ENCODE measurements at places on chromosomes 3 and 15. TPM values are rescaled to one million over a fixed set of nuclear protein-coding genes. Genes with fewer than 3 reads are reported as not detected.

DNA sequence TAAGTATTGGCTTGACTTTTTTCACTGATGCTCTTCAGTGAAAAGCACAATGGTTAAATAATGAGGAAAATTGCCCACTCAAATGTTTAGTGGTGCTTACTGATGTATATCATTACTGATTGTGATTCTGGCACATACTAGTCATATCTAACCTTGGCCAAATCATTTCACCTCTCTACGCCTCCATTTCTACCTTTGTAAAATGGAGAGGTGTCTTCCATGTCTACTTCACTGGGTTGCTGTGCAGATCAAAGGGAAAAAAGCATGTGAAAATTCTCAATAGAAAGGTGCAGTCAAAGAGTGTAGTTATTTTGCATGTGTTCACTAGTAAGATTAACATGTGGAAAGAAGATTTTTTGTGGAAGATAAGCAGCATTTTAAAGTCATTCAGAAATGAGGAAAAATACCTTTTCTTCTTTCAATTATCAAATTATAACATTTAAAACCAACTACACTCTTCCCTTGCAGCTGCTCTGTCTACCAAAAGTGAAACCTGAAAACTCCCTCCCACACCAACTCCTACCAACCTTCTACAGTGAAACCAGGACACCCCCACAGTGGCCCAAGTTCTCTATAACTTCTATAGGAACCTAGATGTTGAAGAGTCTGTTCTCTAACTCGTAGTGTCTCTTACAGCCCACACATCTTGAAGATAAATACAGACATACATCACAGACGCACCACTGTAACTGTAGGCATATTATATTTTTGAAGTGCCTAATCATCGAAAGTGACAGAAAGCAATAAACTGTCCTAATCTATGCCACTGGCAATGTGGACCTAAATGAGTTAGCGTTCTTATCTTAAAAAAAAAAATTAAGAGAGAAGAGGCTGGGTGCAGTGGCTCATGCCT lies 1.4 kb downstream of the CD200R1 start:
- DNase-seq, result no peak
- no peak overlapping the region for H3K27ac ChIP-seq
- H3K4me3 ChIP-seq, result no peak overlapping the region

The SPTSSB gene
- total RNA-seq, result not detected

- no peaks in the 10 kb centered on the region for H3K36me3 ChIP-seq
- no peak overlapping the region for H3K4me3 ChIP-seq
These were observed 90.0 kb downstream of the GAP43 start for GRCh38 chr3:115713284-115713683.

- no peak overlapping the region for H3K4me3 ChIP-seq
- DNase-seq, result peak; percentile 98
- H3K36me3 ChIP-seq, result no peaks in the 10 kb centered on the region
- H3K27ac ChIP-seq, result peak overlapping the region; percentile 97
- no peaks in the 10 kb centered on the region for H3K27me3 ChIP-seq
These were observed 75.0 kb downstream of the FEM1B start for GRCh38 chr15:68352401-68353062.

The CKMT1A gene
- total RNA-seq, result not detected

DNA sequence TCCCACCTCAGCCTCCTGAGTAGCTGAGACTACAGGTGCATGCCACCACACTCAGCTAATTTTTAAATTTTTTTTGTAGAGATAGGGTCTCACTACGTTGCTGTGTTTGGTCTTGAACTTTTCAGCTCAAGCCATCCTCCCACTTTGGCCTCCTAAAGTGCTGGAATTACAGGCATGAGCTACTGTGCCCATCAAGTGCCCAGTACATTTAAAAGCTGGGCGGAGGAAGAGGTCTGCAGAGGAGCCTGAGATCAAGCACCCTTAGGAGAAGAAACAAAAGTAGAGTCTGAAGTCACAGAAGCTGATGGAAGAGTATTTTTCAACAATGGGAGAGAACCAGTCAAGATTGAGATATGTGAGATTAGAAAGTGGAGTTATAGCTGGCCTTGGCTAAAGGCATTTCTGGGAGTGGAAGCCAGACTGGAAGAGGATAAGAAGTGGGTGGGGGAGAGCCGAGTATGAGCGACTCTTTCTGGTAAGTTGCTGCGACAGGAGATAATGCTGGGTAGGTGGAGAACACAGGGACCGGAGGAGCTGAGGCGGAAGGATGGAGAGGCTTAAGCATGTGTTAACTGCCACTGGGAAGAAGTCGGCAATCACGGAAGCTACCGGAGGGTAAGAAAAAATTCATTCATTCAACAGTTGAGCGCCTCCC lies 782 bp upstream of the IREB2 start:
- H3K4me3 ChIP-seq, result peak overlapping the region; percentile 43
- peaks cover 7% of the 10 kb centered on the region for H3K36me3 ChIP-seq
- peak overlapping the region; percentile 20 for H3K27ac ChIP-seq
- H3K27me3 ChIP-seq, result peaks cover 3% of the 10 kb centered on the region
- H3K4me1 ChIP-seq, result peaks cover 17% of the 10 kb centered on the region

DNA sequence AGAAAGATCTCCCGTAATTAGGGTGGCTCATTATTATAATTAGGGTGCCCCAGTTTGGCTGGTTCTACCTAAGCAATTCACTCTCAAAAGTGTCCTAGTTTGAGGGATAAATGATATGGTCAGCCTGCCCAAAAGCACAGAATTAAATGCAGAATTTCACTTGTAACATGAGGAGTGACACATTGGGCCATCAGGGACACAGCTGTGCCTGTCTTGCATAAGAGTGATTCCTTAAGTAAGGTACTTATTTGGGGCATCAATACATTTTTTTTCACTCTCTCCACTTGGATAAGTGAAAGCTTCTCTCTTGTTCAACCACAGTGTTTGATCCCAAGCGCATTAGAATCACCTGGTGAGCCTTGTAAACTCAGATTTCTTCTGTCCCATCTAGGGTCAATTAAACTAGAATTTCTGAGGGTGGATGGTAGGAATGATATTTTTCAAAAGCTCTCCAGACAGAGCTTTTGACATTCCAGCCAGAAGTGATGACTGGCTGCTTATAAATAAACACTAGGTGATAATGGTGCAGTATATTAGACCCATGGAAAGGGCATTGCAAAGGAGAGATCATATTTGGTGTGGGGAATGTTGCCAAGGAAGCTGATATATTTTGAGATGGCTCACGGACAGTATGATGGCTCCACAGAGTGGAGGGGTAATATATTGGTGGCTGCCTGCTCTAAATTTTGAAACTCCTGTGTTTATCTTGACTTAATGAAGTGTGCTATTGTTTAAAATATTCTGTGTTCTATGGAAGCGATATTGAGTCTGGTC lies 458.1 kb upstream of the RASGRP1 start:
- no peak for DNase-seq
- H3K4me1 ChIP-seq, result peaks cover 4% of the 10 kb centered on the region
- H3K27me3 ChIP-seq, result no peaks in the 10 kb centered on the region
- no peaks in the 10 kb centered on the region for H3K36me3 ChIP-seq
- no peak overlapping the region for H3K4me3 ChIP-seq

GRCh38 chr3:186915806-186916796 lies 14.2 kb upstream of the ST6GAL1 start:
- DNase-seq, result no peak
- H3K4me3 ChIP-seq, result no peak overlapping the region
- no peaks in the 10 kb centered on the region for H3K36me3 ChIP-seq
- H3K27ac ChIP-seq, result no peak overlapping the region
- no peaks in the 10 kb centered on the region for H3K27me3 ChIP-seq
- no peaks in the 10 kb centered on the region for H3K4me1 ChIP-seq

GRCh38 chr15:73959012-73959581 lies 32.8 kb downstream of the LOXL1 start:
- H3K36me3 ChIP-seq, result no peaks in the 10 kb centered on the region
- DNase-seq, result no peak
- H3K27me3 ChIP-seq, result no peaks in the 10 kb centered on the region
- no peak overlapping the region for H3K27ac ChIP-seq
- no peak overlapping the region for H3K4me3 ChIP-seq

- no peak for DNase-seq
- no peaks in the 10 kb centered on the region for H3K27me3 ChIP-seq
- H3K36me3 ChIP-seq, result no peaks in the 10 kb centered on the region
- no peaks in the 10 kb centered on the region for H3K4me1 ChIP-seq
These were observed 274.6 kb upstream of the TBL1XR1 start for GRCh38 chr3:177471733-177472480.

- H3K4me1 ChIP-seq, result no peaks in the 10 kb centered on the region
- DNase-seq, result no peak
- H3K36me3 ChIP-seq, result no peaks in the 10 kb centered on the region
- no peak overlapping the region for H3K27ac ChIP-seq
These were observed 4.6 kb upstream of the APBA2 start for GRCh38 chr15:28881170-28881569.

The KNSTRN gene
- 54.9 TPM for total RNA-seq

The IRAK2 gene
- 11.1 TPM for total RNA-seq

DNA sequence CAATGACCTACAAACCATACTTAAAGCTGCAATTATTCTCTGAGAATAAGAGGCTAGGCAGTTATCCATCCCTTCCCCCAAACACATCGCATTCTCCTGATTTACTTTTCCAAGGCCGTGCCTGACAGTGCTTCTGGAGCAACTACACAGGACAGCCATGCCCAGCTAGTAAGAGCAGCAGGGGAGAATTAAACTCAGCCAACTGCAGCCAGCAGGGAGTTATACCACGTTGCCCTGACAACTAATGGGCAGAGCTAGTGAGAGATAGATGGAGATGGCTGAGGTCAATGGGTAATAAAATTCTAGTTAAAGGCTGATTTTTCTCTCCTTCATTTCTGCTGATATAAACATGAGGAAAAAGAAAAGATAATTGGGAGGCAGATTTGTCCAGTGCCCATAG lies 193.8 kb upstream of the PPP2R3A start:
- H3K4me1 ChIP-seq, result no peaks in the 10 kb centered on the region
- no peak overlapping the region for H3K27ac ChIP-seq
- no peak for DNase-seq

The ZPLD1 gene
- not detected for total RNA-seq

DNA sequence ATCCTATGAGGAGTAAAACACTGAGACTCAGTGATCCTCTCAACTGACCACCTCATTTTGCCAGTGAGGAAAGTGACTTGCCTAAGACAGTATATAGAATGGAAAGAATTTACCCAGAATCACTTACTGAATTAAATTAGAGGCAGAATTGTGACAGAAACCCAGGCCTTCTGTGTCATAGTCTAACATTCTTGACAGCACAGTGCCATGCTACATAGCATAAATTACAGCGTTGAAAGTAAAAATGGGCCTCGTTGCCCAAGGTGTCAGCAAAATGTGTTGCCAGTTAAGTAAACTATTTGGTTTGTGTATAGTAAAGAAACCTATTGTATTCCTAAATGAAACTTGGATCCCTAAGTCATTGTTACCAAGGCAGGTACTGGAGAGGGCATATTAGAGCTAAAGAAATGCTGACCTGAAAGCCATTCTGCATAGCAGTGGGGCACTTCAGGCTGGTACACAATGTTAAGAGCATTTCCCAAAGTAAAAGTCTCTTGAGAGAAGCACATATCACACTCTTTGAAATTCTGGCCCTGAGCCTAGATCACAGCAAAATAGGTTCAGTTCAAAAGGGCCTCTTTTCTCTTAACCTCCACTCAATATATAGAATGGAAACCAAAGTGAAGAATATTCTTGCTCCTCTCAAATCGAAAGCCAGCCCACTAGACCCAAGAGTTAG lies 53.8 kb downstream of the HMG20A start:
- no peak for DNase-seq
- no peaks in the 10 kb centered on the region for H3K27me3 ChIP-seq
- no peak overlapping the region for H3K27ac ChIP-seq

The PLA2G4B gene
- total RNA-seq, result 4.0 TPM

The FHIT gene
- 2.2 TPM for total RNA-seq
